H1 (cell line): ENCODE measurements at places on chromosomes 16 and 17. TPM values are rescaled to one million over a fixed set of nuclear protein-coding genes. Genes with fewer than 3 reads are reported as not detected.
A peak's percentile ranks its signal among the peaks of the same experiment; 100 is the strongest.

The MT1M gene
- total RNA-seq = not detected in 2 replicates

The VTN gene
- not detected in 2 replicates for total RNA-seq

- no peak for DNase-seq
- no peak overlapping the region for H3K4me3 ChIP-seq
- peaks cover 4% of the 10 kb centered on the region for H3K4me1 ChIP-seq
These were observed 26.8 kb downstream of the METTL16 start for GRCh38 chr17:2484876-2485275.

GRCh38 chr17:81741049-81741593 lies 29.0 kb downstream of the SLC25A10 start:
- H3K36me3 ChIP-seq = no peaks in the 10 kb centered on the region
- H3K27ac ChIP-seq = no peak overlapping the region
- no peaks in the 10 kb centered on the region for H3K27me3 ChIP-seq
- no peaks in the 10 kb centered on the region; the same call in 1 of the 2 replicates for H3K4me1 ChIP-seq
- no peak overlapping the region for H3K4me3 ChIP-seq

The SEZ6 gene
- 6.9 and 7.8 TPM in 2 replicates for total RNA-seq

DNA sequence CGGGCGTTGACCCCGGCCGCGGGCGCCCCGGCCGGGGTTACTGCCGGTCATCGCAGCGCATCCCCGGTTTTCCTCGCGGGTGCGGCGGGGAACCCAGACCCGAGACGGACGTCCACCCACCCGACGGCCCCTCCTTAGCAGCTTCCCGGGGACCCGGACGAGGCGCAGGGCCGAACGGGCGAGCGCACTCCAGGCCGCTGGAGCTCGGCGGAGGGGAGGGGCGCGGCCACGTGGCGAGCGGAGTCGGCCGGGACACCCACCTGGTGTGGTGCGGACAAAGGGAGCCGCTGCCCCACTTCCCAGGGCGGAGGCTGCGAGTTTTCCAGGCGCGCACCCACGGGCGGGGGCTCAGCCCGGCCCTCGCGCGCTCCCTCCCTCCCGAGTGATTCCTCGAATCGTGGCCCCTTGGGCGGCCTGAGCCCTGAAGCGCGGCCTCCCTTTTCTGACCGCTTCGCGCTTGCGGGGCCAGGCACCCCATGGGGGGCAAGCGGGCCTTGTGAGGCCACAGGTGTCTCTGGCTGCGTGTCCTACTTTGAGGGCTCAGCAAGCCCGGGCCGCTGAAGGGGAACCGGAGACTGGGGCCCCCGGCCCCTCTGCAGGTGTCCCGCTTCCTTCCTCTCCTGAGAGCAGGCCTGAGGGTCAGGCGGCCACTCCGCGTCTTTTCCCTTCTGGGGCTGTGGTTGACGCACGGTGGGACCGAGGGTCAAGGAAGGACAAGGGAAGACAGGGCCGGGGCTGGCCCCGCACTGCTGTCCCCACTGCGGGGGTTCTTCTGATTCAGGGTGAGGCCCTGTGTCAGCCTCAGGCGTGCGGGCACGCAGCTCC lies 1.1 kb upstream of the FASN start:
- H3K4me3 ChIP-seq = peak overlapping the region; percentile 45
- H3K36me3 ChIP-seq = peaks cover 14% of the 10 kb centered on the region; the same call in 1 of the 2 replicates
- H3K27ac ChIP-seq = peak overlapping the region; percentile 94
- no peak for DNase-seq
- H3K4me1 ChIP-seq = no peaks in the 10 kb centered on the region
- H3K27me3 ChIP-seq = no peaks in the 10 kb centered on the region
